ENCODE measurements at places on chromosomes 12 and 14.

- DNase-seq = no peak
These were observed 2.2 kb upstream of the C1S start for GRCh38 chr12:7058163-7058845.

DNA sequence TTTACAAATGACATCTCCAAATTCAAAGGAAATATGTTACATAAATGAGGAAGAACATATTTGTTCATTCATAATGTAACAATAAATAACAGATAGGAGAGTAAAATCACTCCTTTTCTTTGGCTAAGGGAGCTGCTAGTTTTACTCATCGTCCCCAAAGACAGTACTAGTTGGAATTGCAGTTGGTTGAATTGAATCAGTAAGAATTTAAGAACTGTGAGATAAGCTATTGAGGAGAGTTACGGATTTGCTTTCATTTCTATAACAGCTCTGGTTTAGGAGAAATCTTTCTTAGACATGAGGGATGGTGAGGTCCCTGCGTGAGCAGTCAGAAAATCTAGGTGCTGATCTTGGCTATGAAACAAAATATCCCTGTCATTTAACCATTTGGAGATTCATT, 402.8 kb downstream of the AEBP2 start:
- DNase-seq = no peak

DNA sequence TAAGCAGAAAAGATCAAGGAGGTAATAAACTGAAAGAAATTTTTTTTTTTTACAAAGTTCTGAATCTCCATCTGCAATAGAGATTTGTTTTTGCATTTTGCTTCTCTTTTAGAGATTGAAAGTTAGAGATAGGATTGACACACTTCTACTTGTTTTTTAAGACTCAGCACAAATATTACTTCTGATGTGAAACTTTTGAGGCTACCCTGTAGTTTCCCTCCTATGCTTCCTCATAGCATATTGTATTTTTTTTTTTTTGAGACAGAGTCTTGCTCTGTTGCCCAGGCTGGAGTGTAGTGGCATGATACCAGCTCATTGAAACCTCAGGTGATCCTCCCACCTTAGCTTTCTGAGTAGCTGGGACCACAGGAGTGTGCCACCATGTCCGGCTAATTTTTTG, 32.1 kb upstream of the SGPP1 start:
- DNase-seq = no peak

GRCh38 chr12:104387190-104387589, 69.6 kb upstream of the CHST11 start:
- no peak for DNase-seq

GRCh38 chr12:53827306-53827705, 75.5 kb upstream of the CISTR start:
- DNase-seq = no peak

GRCh38 chr12:91937009-91937408, 208.6 kb downstream of the BTG1 start:
- DNase-seq = no peak

DNA sequence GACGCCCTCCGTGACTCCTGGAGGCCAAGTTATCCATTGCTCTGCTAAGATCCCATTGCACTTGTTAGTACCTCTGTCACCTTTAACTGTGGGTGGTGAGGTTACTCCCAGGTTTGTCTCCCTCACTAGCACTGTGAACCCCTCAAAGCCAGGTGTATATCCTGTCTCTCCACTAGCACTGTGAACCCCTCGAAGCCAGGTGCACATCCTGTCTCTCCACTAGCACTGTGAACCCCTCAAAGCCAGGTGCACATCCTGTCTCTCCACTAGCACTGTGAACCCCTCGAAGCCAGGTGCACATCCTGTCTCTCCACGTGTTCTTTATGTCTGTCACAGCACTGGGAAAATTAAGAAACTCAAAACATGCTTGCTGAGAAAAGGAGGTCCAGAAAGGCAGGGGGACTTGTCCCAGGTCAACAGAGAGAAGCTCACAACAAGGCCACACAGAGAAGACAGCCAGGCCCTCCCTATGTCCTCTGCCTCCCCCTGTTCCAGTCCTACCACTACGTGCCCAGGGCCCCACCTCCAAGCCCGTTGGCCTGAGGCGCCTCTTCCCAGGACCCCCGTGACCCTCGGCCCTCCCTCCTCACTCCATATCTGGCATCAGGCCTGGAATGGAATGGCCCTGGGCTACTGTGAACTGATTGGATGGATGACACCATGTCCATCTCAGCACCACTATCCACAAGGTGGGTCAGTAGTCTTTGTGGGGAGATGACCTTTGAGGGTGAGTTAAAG, 26.4 kb upstream of the FKBP4 start:
- DNase-seq = no peak

DNA sequence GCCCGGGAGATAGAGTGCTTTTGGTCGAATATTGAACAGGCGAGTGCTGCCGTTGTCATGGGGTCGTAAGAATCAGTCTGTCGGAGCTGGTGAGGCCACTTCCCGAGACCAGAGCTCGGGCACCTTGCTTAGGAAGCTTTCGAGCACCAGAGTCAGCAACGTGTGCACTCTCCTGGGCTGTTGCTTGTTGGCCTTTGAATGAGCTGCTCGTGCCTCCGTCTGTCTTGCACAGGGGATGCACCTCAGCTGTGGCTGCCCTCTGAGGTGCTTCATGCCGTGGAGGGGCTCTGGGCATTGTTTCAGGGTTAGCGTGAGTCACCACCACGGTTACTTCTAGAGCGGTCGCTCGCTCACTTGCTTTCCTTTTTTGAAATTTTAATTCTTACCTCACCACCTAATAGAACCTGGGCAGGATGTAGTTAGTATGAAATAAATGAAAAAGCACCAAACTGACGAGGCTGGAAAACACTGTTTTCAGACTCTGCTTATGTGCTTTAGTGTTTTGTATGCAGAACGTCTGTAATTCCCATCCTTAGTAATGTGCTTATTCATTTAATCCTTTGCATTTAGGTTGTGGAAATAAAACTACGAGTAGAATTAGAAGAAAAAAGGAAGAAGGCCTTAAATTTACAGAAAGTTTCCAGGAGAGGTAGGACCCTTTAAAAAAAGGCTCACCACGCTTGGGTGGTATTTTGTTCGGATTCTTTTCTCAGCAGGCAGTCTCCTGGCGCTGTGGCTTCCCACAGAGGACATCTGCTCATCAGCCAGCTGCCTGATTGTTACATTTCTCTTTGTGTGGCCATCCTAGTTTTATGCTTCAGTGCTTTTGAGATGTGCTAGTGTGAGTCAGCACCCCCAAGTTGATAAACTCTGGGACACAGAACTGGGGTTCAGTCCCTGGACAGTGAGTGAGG, 40.6 kb downstream of the EP400 start:
- peak; percentile 36 for DNase-seq

DNA sequence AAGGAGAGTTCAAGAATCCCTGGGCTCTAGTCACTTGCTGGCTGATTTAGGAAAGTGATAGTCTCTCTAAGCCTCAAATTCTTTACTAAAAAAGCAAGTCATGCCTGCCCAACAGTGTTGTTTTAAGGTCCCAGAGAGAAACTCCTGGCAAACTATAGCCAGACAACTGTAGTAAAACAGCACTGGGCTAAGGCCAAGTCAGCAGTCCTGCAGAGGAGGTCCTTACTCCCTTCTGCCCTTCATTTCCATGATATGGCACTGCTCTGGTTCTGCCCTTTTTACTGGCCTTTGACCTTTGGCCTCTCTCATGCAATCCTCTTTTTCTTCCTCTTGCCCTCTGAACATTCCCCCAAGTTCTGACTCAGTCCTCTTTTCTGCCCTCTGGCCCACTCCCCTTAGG, 74.9 kb downstream of the VWF start:
- DNase-seq = no peak

GRCh38 chr14:93023802-93024434, 91.8 kb downstream of the ITPK1 start:
- no peak for DNase-seq

DNA sequence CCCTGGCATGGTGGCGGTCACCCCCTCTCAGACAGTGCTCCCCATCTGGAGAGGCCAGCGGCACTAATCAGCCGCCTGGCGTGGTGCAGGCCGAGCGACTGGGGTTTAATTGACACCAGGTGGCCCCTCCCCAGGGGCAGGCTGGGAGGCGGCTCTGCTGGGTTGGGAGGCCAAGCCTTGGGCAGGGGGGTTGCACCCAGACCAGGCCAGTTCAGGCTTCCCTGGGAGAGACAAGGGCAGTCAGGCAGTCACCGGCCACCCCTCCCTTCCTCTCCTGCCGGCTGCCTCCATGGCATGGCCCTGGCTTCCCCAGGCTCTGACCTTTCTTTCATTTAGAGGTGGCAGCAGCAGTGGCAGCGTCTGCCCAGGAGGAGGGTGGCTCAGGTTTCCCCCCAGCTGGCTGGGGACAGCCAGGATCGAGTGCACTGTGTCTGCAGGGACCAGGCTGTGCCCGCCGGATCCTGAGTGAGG, 78.1 kb upstream of the NOS1 start:
- DNase-seq = no peak

GRCh38 chr12:79614730-79615129, 76.0 kb downstream of the PAWR start:
- no peak for DNase-seq

GRCh38 chr14:93099643-93100042, 16.1 kb downstream of the ITPK1 start:
- DNase-seq = no peak

DNA sequence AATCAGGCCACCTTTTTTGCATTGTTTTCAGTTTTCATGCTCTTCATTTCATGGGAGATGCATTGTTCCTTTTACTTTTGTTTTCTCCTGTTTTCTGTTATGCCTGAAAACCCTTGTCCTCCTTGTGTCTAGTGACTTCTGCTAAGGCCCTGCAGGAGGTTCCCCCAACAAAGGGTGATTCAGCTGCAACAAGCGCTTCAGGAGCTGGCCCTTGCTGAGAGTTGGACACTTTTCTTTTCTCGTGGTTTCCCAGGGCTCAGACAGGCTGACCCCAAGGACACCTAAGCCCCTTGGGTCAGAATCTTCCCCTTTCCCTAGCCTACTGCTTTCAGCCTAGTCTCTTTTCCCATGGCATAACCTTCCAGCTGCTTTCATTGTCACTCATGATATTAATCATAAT, 98.9 kb downstream of the PLXNC1 start:
- no peak for DNase-seq

- DNase-seq = no peak
These were observed 272.9 kb downstream of the ADGRD1 start for GRCh38 chr12:131226345-131227265.

GRCh38 chr12:10595881-10596280, 17.5 kb downstream of the MAGOHB start:
- DNase-seq = no peak

DNA sequence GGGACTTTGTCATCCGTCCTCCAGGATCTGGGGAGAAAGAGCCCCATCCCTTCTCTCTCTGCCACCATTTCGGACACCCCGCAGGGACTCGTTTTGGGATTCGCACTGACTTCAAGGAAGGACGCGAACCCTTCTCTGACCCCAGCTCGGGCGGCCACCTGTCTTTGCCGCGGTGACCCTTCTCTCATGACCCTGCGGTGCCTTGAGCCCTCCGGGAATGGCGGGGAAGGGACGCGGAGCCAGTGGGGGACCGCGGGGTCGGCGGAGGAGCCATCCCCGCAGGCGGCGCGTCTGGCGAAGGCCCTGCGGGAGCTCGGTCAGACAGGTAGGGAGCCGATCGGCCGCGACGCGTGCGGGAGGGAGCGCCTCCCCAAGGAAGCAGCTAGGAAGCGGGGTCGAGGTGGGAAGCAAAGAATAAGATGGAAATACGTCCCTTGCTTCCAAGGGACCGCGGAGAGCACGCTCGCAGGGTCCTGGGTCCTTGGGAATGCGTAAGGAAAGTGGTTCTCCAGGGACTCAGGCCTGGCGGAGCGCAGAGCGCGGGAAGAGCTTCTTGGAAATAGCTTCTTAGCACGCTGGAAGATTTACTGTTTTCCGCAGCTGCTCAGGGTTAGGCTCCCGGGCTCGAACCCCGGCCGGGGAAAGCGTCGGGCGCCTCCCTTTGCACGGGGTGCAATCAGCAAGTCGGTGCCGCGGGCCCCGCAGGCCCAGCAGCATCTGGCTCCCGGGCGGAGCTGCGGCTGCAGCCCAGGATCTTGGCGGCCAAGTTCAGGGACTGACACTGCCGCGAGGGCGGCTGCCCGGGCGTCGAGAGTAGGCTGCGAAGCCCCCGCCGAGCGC, 457 bp downstream of the SOCS2 start:
- DNase-seq = no peak

- DNase-seq = peak; percentile 22
These were observed 127.4 kb downstream of the KTN1 start for GRCh38 chr14:55707365-55707804.

DNA sequence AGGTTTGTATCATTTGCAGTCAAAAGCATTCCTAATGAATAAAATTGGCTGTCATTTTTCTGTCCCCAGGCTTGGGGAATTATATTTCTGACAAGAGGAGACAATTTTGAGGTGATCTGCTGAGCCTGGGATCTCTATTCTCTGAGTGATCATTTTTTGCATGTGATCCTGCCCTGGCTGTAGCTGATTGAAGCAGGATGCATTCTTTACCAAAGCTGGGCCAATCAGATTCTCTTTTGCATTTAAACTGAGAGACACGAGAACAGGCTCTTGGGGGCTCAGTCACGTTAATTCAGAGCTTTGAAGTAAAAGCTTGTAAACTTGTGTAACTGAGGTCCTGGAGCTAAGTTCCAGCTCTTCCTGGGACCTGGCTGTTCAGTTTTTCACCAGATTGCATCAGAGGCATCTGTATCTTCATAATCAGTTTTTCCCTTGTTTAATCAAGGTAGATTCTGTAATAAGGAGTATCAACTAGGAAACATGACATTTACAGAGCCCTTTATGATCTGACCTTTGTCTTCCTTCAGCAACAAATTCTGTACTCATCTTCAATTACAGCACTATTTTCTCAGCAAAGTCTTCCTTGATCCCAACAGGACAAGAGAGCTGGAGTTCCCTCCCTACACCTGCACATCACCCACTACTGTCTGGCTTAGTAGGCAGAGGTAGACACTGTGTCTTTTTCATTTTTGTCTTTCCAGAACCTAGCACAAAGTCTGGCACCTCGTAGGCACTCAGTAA, 35.0 kb upstream of the MANSC4 start:
- DNase-seq = no peak

DNA sequence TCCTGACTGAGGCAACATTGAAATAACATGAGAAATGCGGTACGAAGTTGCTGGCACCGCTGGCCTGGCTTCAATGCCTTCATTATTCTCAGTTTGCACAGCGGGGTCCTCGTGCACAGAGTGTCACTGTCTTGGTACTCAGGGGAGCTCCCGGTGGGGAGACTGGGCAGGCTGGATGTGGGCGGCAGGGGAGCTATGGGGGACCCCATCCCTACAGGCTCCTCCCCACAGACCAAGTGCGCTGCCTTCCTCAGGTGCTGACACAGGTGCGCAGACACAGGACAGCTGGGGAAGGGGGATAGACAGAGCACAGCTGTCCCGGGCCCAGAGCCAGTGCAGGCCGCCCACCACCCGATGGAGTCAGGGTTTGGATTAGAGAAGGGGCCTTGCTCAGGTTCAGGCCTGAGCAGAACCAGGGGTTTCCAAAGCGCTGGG, 270.1 kb downstream of the ADGRD1 start:
- no peak for DNase-seq

Measured in non-pigmented ciliary epithelial cell (primary cell).